K562 (cell line): ENCODE measurements at places on chromosomes 2 and 18. TPM values are rescaled to one million over a fixed set of nuclear protein-coding genes. Genes with fewer than 3 reads are reported as not detected.

DNA sequence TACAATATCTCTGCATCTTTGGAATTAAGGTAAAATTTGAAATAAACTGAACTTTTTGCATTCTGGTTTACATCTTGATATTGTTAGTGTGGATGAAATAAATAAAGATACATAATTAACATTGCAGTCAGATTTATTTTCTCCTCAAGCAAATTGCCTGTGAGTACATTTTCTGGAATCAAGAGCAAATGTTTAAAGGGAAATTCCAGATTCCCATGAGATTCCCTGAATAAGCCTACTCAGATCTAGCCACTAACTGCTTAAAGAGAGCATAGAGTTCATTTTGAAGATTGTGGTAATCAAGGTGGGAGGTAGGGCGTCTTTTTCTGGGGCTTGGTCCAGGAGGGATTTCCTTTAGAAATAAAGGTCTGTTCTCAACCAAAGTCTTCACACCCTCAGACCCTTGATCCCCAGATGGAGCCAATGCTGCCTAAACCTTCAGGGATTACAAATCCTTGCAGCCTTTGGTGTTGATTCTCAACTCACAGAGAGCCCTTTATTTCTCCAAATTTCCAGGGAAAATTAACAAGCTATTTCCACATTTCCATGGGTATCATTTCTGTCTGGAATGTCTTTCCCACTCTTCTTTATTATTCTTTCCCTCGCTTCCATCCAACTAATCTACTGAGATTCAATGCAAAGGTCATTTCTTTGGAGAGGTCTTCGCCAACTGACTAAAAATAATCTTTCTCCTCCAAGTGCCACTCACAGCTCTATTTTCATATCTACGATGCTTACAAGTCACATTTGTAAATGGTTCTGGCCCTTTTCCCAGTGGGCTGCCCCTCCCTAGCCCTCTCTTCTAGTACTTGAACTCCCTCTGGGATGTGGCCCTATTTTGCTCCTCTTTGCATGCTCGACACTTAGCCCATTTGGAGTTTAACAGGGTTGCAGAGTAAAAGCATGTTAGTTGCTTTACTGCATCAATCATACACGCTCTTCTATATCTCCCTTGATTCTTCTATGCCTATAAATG is 79.8 kb upstream of the SPATS2L start:
- no peak for DNase-seq

GRCh38 chr2:199850218-199850717 is 724 bp downstream of the FTCDNL1 start:
- no peak for DNase-seq

GRCh38 chr18:35691625-35692024 is 110.1 kb downstream of the GALNT1 start:
- DNase-seq = no peak

- DNase-seq = no peak
These were observed 142.1 kb downstream of the PHLPP1 start for GRCh38 chr18:62857263-62857976.

GRCh38 chr18:77130229-77131099 is 2.1 kb downstream of the MBP start:
- DNase-seq = no peak

- DNase-seq = no peak
These were observed 37.2 kb upstream of the THOC1 start for GRCh38 chr18:305003-305501.

- DNase-seq = no peak
These were observed 126.5 kb upstream of the FBXO11 start for GRCh38 chr2:48032765-48033164.

GRCh38 chr2:166417669-166418068 is 41.9 kb upstream of the SCN9A start:
- DNase-seq = no peak

- no peak for DNase-seq
These were observed 60.0 kb downstream of the PIKFYVE start for GRCh38 chr2:208326016-208326415.

- no peak for DNase-seq
These were observed 318.1 kb upstream of the NT5C1B start for GRCh38 chr2:18907508-18907907.

- DNase-seq = no peak
These were observed 70.1 kb downstream of the EPAS1 start for GRCh38 chr2:46367286-46367685.

DNA sequence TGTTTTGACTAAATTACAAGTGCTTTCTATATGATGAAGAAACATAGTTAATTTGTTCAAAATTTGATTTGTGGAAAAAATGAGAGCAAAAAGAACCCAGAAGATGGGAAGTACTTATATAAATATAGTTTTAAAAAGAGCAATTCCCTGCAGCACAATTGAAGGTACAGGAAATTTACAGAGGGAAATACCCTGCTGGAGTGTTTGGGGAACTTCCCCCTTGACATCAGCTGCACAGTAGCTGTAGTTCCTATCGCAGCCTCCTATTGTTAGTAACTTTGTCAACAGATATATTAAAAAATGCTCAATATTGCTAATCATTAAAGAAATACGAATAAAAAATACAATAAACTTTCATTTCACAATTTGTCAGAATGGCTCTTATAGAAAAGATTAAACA is 1118.8 kb upstream of the ZEB2 start:
- DNase-seq = peak; percentile 16

- DNase-seq = no peak
These were observed 217.6 kb downstream of the CDH7 start for GRCh38 chr18:65968239-65969004.

DNA sequence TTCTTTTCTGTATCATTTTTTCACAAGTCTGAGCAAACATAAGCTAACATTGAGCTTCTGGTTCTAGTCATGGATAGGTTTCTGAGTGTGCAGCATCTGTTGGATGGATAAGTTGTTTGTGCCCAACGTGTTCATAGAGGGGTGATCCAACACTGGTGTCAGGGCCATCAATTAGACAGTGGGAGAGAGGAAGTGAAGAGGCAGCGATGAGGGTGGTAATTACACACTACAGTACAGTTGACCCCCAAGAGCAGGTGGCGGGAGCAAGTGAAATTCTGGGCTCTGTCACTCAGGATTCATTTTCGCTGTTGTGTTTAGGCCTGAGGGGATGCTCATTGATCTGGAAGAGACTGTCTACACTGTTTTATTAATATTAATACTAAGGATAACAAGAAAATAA is 180.0 kb upstream of the CXCR4 start:
- no peak for DNase-seq

DNA sequence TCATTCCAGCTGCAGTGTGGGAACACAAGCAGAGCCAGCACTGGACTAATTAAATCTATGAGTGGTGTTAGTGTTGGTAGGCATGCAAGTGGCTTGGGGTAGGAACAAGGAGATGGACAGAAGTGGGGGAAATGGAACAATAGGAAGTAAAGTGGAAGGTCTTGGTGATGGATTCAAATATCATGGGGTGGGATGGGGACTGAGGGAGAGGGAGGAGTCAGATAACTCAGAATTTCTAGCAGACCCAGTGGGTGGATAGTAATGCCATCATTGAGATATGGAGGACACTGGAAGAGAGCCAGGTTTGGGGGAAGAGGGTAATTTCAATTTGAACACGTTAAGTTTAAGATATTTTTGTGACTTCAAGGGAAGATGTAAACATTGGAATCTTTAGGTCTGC is 2.9 kb upstream of the LNPK start:
- DNase-seq = peak; percentile 74

The TOGARAM2 gene
- total RNA-seq = not detected in 2 replicates

The IFIH1 gene
- total RNA-seq = 0.91 and 1.1 TPM in 2 replicates

The VSNL1 gene
- not detected in 2 replicates for total RNA-seq

The CSRNP3 gene
- total RNA-seq = 0.04 TPM in 1 of 2 replicates, not detected in the other
